ENCODE measurements at places on chromosomes 3 and 15. TPM values are rescaled to one million over a fixed set of nuclear protein-coding genes. Genes with fewer than 3 reads are reported as not detected.
A peak's percentile ranks its signal among the peaks of the same experiment; 100 is the strongest.

DNA sequence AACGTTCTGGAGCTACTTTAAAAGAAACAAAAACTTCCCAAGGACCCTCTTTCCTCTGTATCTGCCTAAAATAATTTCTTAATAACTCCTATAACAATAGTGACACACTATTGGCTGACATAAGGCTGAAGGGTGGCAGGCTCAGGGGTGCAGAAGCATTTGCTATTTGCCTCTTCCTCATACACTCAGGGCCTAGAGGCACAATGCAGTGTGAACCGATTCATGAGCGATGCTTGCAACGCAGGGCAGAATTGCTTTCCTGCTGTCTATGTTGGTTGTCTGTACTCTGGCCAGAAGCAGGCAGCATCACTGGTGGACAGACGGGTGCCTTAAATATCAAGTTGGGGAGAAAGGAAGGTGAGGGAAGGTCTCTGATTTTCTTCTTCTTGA lies 157.4 kb downstream of the AGBL1 start:
- DNase-seq = no peak

- DNase-seq = no peak
Measured at GRCh38 chr15:76470691-76471090, 134.1 kb downstream of the ISL2 start.

GRCh38 chr15:32670623-32671022 lies 29.1 kb downstream of the SCG5 start:
- no peak for DNase-seq

DNA sequence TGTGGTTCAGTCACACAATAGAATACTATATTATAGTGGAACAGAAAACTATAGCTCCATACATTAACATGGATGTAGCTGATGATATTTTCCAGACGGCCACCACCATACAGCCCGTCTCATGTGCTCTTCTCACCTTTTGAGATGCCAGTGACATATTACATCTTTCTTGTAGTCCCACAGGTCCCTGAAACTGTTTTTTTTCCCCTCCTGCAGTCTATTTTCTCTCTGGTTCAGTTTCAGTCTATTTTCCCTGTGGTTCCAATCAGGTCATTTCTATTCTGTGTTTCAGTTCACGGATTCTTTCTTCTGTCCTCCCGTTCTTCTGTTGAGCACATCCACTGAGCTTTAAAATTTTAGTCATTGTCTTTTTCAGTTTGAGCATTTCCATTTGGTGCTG lies 72.2 kb downstream of the PPCDC start:
- no peak for DNase-seq

- no peak for DNase-seq
Measured at GRCh38 chr15:52677593-52678467, 1.4 kb downstream of the ATOSA start.

- no peak for DNase-seq
Measured at GRCh38 chr3:150312018-150312657, 96.0 kb upstream of the TSC22D2 start.

DNA sequence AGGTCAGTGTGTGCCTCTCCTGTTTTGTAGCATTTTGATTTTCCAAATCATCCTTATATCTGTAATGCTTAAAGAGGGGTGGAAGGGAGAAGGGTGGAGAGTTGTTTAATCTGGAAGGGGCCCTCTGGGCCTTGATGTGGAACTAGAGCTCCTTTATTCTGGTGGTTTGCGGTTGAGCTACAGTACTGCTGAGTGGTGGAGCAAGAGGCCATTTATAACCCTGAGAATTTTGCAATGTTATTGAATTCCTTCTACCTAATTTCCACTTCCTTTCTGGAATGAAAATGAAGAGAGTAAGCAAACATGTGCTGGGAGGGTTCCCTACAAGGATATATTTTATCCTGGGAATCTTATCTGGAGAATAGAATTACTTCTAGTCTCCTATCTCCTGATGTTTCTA lies 35.3 kb upstream of the TUBGCP5 start:
- no peak for DNase-seq

Gene ARRDC4
- 1.6 TPM for total RNA-seq

Gene GOLGA8K
- total RNA-seq = 0.39 TPM

DNA sequence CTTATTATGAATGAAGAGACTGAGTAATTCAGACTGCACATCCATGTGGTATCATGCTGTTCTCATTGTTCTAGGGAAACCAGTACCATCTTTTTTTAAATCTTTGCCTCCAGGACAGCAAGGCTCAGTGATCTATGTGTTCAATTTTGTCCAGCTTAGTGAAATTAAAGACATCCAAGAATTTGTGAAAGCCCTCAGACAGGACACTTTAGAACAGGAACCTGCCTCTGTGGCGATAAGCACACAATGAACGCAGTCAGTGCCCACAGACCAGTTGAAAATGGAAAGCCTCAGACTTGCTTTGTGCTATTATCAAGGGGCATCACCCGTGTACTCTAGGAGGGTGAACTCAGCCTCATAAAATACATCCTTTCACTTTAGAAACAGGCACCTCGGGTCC lies 20.1 kb downstream of the EID1 start:
- DNase-seq = no peak

GRCh38 chr3:31581660-31582059 lies 48.9 kb downstream of the STT3B start:
- DNase-seq = no peak

DNA sequence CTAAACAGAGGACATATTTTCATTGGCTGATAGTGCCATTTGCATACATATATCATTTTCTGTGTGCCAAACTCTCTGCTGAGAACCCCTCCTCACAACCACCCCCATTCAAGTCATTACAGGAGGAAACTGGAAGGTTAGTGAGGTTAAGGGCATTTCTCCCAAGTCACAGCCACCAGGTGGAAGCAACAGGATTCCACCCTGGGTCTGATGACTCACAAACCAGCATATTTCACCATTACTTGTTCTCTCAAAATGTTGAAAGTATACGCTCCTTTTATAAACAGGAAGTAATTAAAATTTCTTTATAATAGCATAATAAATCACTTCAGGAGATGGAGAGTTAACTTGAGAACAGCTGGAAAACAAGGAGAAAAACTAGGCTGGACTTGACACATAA lies 398.6 kb upstream of the WNT5A start:
- no peak for DNase-seq

DNA sequence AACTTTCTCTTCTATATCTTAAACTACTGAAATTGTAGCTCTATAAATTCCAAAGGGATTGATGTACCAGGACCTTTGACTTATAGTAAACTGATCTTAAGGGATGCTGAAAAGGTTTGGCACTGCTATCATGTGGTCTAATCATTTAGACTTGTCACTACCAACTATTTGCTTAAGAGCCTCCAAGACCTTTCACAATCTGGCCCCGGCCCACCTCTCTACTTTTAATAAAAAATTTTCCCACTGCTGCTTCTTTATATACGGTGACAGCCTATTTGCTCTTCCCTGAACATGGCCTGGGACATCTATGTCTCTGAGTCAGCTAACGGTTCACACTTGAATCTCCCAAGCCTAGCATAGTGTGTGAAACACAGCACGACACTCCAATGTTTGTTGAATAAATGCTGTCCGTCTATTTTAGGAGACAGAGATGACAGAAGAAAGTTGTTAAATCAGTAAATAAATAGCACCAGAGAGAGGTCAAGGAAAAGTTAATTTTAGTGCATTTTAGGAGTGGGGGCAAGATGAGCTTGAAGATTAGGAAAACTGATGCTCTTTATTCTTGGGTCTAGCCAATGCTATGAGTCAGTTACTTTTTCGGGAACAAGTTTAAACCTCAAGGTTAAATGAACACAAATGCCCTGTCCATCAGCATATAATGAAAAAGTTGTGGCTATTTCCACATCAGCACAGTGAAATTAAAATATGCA lies 212.9 kb downstream of the TIGIT start:
- DNase-seq = no peak

- peak; percentile 32 for DNase-seq
Measured at GRCh38 chr3:71206305-71207165, 377.0 kb downstream of the FOXP1 start.

GRCh38 chr3:35971686-35972085 lies 332.4 kb downstream of the ARPP21 start:
- no peak for DNase-seq

- DNase-seq = no peak
Measured at GRCh38 chr3:158780766-158781165, 21.1 kb upstream of the MFSD1 start.

GRCh38 chr3:69687641-69688040 lies 51.6 kb upstream of the MITF start:
- no peak for DNase-seq

Gene MEGF11
- not detected for total RNA-seq
